EH (cell line): ENCODE measurements at places on chromosomes 7 and 10.

DNA sequence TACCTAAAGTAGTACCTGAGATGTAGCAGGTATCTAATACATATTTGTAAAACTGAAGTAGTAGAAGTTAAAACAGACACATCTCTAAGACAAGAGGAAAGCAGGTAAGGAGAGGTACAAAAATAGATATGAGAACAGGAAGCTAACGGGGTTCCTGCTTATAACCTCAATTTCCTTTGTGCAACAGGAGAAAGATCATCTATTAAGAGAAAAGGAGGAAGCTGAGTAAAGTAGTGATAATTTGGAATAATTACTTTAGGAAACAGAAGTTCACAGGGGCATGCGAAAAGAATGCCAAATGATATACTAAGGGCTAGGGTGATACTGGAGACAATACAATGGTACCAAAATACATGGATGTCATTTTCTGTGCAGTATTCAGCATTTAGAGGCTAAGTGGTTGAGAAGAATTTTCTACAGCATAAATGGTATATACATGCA is 108.7 kb downstream of the NRBF2 start:
- DNase-seq = no peak

GRCh38 chr10:95538412-95538811 is 22.8 kb downstream of the SORBS1 start:
- DNase-seq = no peak

DNA sequence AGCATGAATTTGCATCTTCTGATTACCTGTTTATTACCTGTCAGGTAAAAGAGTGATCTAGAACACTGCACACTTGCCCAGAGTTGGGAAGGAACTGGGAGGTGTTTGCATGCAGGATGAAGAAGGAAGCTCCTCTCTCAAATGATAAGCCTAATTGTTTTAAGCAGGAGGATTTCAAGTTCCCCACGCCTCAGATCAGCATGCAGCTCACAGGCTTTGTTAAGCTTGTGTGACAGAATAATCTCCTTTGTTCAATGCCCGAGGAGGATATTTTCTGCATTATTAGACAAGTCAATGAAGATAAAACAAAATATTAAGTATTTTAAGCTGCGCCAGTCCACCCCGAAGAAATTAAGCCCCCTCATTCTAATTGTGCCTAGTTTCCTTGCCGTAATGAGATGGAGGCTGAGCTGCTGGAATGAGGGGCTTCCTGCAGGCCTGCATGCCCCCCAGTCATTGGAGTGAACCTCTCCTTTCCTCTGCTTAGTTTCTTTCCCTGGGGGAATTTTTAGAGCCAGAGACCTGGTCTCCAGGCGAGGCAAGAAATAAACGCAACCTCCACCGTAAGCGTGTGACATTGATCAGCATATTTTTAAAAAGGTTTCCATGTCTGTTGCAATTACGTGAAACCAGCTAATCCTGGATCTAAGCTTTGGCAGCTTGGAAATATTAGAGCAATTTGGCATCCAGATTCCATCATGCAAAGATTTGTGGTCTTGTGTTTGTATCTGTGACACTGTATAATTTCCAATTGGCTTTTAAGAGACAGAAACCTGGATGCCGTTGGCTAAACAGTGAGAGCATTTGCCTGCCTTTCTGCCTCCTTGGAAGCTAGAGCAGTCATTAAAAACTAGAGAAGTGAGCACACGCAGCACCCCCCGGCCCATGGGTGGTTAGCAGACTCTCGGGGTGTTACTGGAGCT is 376.0 kb downstream of the GALNT17 start:
- DNase-seq = no peak

DNA sequence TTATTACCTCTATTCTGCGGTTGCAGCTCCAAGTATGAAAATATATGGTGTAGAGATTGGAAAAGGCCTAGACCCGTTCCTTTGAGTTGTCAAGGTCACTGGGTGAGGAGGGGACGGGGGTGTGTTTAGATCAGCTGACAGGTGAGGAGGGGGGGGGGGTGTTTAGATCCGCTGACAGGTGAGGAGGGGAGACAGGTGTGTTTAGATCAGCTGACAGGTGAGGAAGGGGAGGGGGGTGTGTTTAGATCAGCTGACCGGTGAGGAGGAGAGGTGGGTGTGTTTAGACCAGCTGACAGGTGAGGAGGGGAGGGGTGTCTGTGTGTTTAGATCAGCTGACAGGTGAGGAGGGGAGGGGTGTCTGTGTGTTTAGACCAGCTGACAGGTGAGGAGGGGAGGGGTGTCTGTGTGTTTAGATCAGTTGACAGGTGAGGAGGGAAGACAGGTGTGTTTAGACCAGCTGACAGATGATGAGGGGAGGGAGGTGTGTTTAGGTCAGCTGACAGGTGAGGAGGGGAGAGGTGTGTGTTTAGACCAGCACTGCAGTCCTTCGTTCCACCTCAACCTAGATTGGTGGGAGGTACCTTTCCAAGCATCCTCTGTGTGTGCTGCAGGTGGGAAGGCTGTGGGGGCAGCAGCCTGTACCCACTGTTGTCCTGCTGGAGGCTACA is 655.0 kb upstream of the ADARB2 start:
- DNase-seq = no peak

GRCh38 chr7:138842111-138842510 is 44.1 kb upstream of the ATP6V0A4 start:
- peak; percentile 71 for DNase-seq

- DNase-seq = peak; percentile 38
These were observed 11.8 kb upstream of the MIOS start for GRCh38 chr7:7554649-7555575.

- peak; percentile 81 for DNase-seq
These were observed 122.4 kb downstream of the CLEC2L start for GRCh38 chr7:139645572-139646523.

- DNase-seq = peak; percentile 45
These were observed 51.0 kb downstream of the ORC5 start for GRCh38 chr7:104156842-104157277.

DNA sequence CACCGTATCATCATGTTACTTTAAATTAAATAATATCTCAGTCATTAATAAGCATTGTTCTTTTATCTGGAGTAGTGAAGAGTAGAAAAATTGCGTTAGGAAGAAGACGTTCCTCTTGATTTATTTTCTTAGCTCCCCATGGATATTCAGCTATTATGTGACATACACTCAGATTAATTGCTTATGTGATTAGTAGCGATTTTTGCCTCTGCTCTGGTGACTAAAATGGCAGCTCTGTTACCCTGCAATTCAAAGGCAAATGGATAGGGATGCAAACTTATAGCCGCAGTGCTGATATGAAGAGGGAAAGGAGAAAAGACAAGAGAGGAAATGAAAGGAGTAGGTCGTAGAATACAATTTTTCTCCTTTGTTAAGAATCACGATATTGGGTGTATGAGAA is 188.4 kb upstream of the MALRD1 start:
- no peak for DNase-seq

DNA sequence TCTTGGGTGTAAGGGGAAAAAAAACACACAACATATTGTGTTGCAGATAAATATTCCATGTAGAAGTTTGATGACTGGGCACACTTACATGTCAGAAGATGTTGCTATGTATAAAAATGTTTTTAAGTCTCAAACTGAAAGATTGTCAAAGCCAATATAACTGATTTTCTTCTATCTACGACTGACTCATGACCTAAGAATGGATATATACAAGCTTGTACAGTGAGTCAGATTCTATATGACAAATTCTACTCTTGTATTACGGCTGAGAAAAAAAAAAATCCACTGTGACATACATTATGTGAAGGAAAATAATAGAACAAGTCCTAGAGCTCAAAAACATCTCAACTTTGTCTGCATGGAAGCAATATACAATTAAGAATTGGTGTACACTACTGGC is 343.0 kb upstream of the PCDH15 start:
- DNase-seq = no peak

DNA sequence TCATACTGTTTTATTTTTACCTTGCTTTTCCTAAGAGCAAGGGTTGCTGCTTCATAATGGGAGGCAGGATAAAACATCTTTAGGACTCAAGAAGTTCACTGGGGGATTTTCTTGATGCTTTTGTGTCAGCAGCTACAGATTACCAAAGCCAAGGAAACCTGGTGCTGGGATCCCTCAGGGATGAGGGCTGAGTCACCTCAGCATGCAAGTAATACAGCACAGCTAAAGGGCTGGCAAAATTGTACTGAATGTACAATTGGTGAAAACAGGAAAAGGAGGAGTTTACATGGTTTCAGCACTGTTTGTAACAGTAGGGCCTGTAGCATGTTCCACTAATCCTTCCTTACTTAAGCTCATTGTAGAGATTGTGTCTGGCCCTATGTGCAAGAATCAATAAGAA is 1056.8 kb downstream of the SORCS1 start:
- peak; percentile 3 for DNase-seq

DNA sequence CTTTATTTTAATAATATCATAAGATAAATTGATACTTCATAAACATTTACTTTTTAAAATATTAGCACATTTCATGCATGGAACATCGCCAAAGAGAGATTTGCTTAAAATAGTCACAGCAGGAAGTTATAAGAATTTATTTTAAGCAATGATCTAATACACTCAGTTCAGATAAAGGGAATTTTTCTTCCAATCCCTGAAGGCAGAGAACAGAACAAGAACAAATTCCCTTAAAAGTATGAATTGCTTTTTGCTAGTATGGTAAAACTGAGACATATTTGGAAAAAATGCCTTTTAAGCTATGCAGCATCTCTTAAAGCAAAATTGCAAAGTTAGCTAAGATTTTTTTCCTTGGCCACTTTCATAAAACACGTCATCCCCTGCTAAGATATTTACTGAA is 91.0 kb downstream of the SEMA3D start:
- DNase-seq = peak; percentile 66

GRCh38 chr10:103140469-103140868 is 52.6 kb downstream of the NT5C2 start:
- no peak for DNase-seq

DNA sequence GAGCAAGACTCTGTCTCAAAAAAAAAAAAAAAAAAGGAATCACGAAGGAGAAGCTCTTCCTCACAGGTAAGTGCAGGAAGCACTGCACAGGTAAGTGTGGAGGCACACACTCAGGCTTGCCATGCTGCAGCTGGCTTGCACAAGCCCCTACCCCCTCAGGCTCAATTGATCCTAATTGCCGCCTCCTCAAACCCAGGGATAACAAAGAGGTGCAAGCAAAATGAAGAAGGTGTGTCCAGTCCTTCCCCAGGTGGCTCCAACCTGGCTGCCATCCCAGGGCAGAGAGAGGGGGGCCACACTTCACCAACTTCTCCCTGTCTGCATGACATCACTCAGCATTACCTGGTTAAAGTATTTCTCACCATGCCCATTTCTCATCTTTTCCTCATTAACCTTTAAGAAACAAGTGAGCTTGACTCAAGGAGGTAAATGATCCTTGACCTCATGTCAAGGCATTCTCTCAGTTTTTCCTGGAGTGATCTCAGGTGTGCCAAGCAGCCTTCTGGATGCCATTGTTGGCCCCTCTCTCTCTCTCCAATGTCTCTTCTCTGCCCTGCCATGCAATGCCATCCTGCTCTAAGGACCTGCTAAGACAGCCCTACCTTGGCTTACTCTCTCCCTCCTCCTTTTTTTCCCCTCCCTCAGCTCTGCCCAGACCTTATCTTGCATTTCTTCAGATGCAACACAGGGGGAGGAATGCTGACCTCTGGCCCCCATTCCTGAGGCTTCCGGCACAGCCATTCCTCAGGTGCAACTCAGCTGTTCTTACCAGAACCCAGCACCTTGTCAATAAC is 13.0 kb upstream of the TRPV6 start:
- DNase-seq = no peak

DNA sequence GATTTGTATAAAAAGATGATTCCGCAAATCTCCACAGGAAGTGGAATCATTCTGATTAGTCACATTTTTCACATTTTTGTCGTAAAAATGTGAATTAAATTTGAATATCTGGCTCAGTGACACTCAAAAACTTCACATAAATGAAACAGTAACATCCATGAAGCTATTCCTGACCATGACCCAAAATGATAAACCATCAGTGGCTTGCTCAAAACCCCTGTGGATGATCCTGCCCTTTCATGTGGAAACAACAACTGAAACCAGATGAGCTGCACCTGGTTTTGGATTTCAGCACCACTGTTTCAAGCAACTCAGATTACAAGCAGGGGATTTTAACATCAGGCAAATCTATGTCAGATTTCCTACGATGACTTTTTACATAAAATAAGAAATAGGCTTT is 80.3 kb downstream of the AMPH start:
- DNase-seq = no peak

DNA sequence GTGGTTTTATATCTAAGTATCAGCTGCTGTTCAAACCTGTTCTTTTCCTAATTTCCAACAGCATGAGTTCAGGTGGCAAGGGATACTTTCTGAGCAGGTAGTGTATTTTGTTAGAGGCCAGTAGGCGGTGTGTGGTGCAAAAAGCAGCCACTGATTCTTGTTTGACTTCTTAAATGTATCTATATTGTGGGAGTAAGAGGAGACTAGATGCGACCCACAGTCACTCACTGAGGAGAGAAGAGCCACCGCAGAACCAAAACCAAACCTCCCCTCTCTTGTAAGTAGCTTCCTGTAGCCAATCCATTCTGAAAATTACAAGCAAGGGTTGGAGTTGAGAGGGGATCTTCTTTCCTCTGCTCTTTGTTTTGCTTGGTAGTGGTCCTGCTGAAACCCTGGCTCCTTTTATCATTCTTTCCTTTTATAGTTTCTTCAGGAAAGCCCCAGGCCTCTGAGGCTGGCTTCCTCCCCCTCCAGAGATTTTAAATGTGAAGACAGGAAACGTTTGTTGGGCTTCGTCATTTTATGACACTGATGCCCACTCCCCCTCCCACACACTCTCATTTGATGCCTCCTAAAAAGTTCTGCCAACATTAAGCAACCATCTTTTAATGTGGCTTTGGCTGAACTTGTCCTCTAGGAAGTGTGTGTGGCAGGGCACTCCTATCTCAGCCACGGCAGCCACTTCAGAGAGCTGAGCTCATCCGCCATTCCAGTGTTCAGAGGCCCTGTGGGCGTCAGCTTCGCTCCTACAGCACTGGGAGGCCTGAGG is 566.0 kb downstream of the SUGCT start:
- peak; percentile 81 for DNase-seq

DNA sequence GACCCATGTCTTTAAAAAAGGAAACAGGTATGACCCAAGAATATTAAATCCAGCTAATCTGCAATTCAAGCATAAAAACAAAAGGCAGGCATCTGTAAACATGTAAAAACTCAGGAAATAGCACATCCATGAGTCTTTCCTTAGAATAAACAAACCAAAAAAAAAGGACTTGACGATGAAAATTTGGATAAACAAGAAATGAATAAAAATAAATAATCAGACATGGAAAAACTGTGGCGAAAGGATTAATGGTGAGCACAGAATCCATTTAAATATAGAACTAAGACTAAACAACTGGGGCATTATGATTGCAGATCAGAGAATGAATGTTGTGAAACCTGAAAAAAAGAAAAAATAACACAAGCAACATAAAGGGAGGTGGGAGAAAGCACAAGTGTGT is 170.1 kb downstream of the DOCK4 start:
- no peak for DNase-seq

GRCh38 chr7:143884969-143885559 is 16.9 kb downstream of the TCAF1 start:
- DNase-seq = peak; percentile 79

- DNase-seq = peak; percentile 10
These were observed 88.8 kb upstream of the LYZL1 start for GRCh38 chr10:29199941-29200679.

GRCh38 chr10:30558411-30558810 is 71.1 kb downstream of the LYZL2 start:
- no peak for DNase-seq

- peak; percentile 88 for DNase-seq
These were observed 165.5 kb downstream of the MDFIC start for GRCh38 chr7:115087437-115087836.
